Left ventricle myocardium inferior (tissue), 1 donor: ENCODE measurements at places on chromosomes 2 and 18. TPM values are rescaled to one million over a fixed set of nuclear protein-coding genes. Genes with fewer than 3 reads are reported as not detected.

The GPAT2 gene
- 5.3 TPM for total RNA-seq

The CCDC74B gene
- 0.44 TPM for total RNA-seq

The L3MBTL4 gene
- total RNA-seq = 3.5 TPM

The APOB gene
- 9.1 TPM for total RNA-seq

The ACMSD gene
- total RNA-seq = not detected

The PLGLB1 gene
- 2.4 TPM for total RNA-seq

The MYCN gene
- total RNA-seq = 0.38 TPM

The CDH19 gene
- 13.0 TPM for total RNA-seq

DNA sequence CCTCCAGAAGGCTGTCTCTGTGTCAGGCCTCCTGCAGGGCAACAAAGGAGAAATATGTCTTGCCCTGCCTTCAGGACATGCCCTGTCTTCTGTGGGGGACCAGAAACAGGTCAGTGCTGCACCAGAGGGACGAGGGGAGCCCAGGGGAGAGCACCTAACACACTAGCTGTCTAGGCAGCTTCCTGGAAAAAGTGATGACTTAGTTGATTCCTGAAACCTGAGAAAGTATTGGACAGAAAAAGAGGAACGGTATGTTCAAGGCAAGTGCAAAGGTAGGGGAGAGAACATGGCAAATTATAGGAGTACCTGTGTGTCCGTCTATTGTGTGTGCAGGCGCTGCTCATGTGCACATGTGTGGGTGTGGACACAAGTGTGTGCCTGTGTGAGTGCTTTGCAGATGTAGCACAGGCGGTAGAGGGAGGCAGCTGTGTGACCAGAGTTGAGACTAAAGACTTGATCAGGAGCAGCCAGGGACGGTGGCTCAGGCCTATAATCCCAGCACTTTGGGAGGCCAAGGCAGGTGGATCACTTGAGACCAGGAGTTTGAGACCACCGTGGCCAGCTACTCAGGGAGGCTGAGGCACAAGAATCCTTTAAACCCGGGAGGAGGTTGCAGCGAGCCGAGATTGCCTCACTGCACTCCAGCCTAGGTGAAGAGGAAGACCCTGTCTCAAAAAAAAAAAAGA lies 119.5 kb downstream of the GYPC start:
- H3K4me1 ChIP-seq = peaks cover 14% of the 10 kb centered on the region
- no peak for DNase-seq
- no peaks in the 10 kb centered on the region for H3K36me3 ChIP-seq
- H3K27me3 ChIP-seq = peaks cover 22% of the 10 kb centered on the region

- no peak overlapping the region for H3K4me3 ChIP-seq
- DNase-seq = no peak
- peaks cover 8% of the 10 kb centered on the region for H3K4me1 ChIP-seq
- H3K27me3 ChIP-seq = no peaks in the 10 kb centered on the region
Observed at GRCh38 chr2:221293949-221294742, 278.0 kb downstream of the EPHA4 start.

- DNase-seq = peak; percentile 35
- no peaks in the 10 kb centered on the region for H3K4me1 ChIP-seq
- H3K4me3 ChIP-seq = no peak overlapping the region
- no peaks in the 10 kb centered on the region for H3K27me3 ChIP-seq
- no peaks in the 10 kb centered on the region for H3K36me3 ChIP-seq
Observed at GRCh38 chr2:210546424-210547208, 9.8 kb upstream of the CPS1 start.

DNA sequence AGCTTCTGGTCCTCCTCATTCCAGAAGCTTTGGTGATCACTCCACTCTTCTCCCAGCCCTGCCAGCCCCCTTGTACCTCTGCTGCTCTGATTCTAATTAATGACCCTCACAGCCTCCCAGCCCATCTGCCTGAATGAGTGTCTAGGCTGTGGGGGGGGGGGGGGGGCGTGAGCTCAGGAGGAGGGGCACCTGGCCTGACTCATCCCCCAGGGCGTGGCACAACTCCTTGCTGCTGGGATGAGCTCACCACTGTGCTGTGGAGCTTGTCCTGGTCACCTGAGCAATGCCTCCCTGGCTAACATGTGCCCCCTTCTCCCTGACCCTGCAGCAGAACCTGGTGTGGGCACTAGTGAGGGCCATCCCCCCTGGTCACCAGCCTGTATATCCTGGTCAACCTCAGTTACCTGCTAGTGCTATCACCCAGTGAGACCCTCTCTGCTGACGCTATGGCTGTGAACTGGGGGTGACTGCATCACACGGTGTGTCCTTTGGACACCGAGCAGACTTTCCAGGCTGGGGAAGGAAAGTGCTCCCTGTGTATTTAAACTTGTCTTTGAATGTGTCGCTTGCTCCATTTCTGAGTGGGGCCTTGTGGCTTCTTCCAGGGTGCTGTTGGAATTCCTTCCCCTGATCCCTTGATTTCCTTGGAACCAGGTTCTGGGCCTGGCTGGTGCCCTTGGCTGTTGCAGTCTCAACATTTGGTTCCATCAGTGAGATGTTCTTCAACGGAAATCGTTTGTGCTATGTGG lies 41.5 kb upstream of the PUM2 start:
- no peaks in the 10 kb centered on the region for H3K4me1 ChIP-seq
- H3K27me3 ChIP-seq = peaks cover 12% of the 10 kb centered on the region
- no peak for DNase-seq

- no peak overlapping the region for H3K4me3 ChIP-seq
- no peaks in the 10 kb centered on the region for H3K4me1 ChIP-seq
- H3K36me3 ChIP-seq = no peaks in the 10 kb centered on the region
Observed at GRCh38 chr2:68741238-68741637, 6.6 kb downstream of the ARHGAP25 start.

- H3K4me3 ChIP-seq = no peak overlapping the region
- no peak overlapping the region for H3K27ac ChIP-seq
- H3K4me1 ChIP-seq = no peaks in the 10 kb centered on the region
- no peak for DNase-seq
- no peaks in the 10 kb centered on the region for H3K27me3 ChIP-seq
- H3K36me3 ChIP-seq = no peaks in the 10 kb centered on the region
Observed at GRCh38 chr2:160934991-160935390, 225.2 kb upstream of the TANK start.

DNA sequence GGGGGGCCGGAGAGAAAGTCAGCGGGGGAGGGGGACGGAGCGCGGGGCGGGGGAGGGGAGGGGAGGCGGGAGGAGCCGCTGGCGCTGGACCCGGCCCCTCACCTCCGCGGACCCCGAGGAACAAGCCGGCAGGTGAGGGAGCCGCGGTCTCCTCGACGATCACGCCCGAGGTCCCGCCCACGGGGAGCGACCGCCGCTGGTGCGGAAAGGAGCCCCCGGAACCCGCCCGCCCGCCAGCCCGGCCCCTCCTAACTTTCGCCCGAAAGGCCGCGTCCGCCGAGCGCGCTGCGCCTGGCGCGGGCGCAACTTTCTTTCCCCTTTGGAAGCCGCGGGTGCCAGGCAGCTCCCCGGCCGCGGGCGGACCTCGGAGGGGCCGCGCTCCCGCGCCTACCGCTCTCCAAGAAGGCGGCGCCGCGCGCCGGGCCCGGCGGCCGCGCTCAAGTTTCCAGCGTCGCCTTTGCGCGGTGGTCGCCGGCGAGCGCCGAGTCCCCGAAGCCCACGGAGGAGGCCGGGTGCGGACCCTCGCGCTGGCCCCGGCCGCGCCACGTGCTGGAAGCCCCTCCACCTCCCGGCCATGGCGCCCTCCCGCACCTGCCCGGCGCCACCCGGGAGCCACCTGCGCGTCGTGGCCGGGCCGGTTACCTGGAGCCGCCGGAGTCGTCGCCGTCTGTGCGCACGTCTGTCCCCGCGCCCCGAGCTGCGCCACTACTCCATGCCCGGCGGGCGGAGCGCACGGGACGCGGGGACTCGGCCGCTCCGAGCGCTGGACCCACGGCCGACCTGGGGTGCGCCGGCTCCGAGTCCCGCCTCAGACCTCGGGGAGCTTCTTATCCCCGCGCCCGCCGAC lies at the start of gene ALKAL2:
Gene ALKAL2 (minus strand): TSS at position 181 of the 847 bp plus-strand sequence. CDS start 256 bp downstream, outside the sequence.
- DNase-seq = no peak
- H3K27me3 ChIP-seq = peaks cover 60% of the 10 kb centered on the region
- no peak within 1 kb of the TSS for H3K27ac ChIP-seq
- peaks cover 29% of the 10 kb centered on the region for H3K4me1 ChIP-seq
- H3K4me3 ChIP-seq = peak within 1 kb of the TSS; percentile 67

DNA sequence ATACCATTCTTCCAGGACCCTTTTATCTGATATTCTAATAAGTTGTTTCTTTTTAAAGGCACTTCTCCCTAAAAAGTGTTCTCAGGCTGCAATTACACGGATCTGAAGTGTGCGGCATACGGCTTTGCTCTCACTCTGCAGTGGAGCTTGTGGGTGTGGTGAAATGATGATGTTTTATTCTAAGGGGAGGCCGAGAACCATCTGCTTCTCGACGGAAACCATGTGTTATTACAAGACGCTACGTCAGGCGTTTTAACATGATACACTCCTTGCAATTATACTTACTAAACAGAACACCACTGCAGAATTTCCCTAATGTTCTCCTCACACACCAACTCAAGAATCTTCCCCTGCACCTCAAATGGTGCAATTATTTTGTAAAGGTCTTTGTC lies 34.9 kb upstream of the CTDP1 start:
- H3K36me3 ChIP-seq = no peaks in the 10 kb centered on the region
- peaks cover 5% of the 10 kb centered on the region for H3K4me1 ChIP-seq
- peaks cover 40% of the 10 kb centered on the region for H3K27me3 ChIP-seq
- no peak for DNase-seq

DNA sequence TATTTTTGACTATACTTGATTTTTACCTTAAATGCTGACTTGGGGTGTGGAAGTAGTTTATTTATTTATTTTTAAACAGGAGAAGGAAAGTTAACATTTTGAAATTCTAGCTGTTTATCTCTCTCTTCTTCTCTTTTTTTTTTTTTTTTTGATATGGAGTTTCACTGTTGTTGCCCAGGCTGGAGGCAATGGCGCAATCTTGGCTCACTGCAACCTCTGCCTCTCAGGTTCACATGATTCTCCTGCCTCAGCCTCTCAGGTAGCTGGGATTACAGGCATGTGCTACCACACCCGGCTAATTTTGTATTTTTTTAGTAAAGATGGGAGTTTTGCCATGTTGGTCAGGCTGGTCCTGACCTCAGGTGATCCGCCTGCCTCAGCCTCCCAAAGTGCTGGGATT lies 11.1 kb downstream of the WDR43 start:
- no peak overlapping the region for H3K4me3 ChIP-seq
- peaks cover 8% of the 10 kb centered on the region for H3K4me1 ChIP-seq
- no peak overlapping the region for H3K27ac ChIP-seq
- peaks cover 57% of the 10 kb centered on the region for H3K36me3 ChIP-seq
- no peak for DNase-seq

- H3K27ac ChIP-seq = no peak overlapping the region
- no peak for DNase-seq
- no peak overlapping the region for H3K4me3 ChIP-seq
- no peaks in the 10 kb centered on the region for H3K27me3 ChIP-seq
- H3K36me3 ChIP-seq = no peaks in the 10 kb centered on the region
Observed at GRCh38 chr2:103814016-103814415, 1039.9 kb upstream of the POU3F3 start.

GRCh38 chr2:176178038-176178756 lies 10.3 kb upstream of the HOXD1 start:
- H3K4me1 ChIP-seq = peaks cover 21% of the 10 kb centered on the region
- DNase-seq = no peak
- H3K27me3 ChIP-seq = peaks cover 100% of the 10 kb centered on the region
- peak overlapping the region; percentile 55 for H3K4me3 ChIP-seq
- H3K36me3 ChIP-seq = no peaks in the 10 kb centered on the region
- H3K27ac ChIP-seq = peak overlapping the region; percentile 30

- no peak for DNase-seq
- H3K4me3 ChIP-seq = no peak overlapping the region
- no peaks in the 10 kb centered on the region for H3K36me3 ChIP-seq
- peaks cover 14% of the 10 kb centered on the region for H3K4me1 ChIP-seq
Observed at GRCh38 chr2:136375017-136375901, 257.3 kb upstream of the CXCR4 start.

DNA sequence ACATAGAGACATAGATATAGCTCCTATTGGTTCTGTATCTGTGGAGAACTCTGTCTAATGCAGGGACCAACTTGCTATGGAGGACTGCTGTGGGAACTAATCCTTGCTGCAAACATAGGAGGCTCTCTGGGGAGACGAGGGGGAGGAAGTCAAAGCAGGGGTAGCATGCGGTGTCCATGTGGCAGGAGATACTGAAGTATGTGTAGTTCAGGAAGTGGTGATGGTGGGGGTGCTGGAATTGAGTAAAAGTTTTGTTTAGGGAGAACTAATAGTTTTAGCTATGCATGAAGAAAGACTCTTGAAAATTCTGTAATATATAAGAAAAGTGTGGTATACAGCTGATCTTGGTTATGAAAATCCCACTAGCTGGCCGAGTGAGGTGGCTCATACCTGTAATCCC lies 62.0 kb downstream of the ANKRD44 start:
- no peaks in the 10 kb centered on the region for H3K36me3 ChIP-seq
- peaks cover 5% of the 10 kb centered on the region for H3K4me1 ChIP-seq
- H3K4me3 ChIP-seq = no peak overlapping the region
- no peak for DNase-seq
- H3K27ac ChIP-seq = no peak overlapping the region

- H3K27me3 ChIP-seq = no peaks in the 10 kb centered on the region
- H3K4me3 ChIP-seq = no peak overlapping the region
- H3K27ac ChIP-seq = peak overlapping the region; percentile 38
- H3K36me3 ChIP-seq = no peaks in the 10 kb centered on the region
- H3K4me1 ChIP-seq = peaks cover 15% of the 10 kb centered on the region
Observed at GRCh38 chr2:73418343-73418742, 32.7 kb downstream of the ALMS1 start.

DNA sequence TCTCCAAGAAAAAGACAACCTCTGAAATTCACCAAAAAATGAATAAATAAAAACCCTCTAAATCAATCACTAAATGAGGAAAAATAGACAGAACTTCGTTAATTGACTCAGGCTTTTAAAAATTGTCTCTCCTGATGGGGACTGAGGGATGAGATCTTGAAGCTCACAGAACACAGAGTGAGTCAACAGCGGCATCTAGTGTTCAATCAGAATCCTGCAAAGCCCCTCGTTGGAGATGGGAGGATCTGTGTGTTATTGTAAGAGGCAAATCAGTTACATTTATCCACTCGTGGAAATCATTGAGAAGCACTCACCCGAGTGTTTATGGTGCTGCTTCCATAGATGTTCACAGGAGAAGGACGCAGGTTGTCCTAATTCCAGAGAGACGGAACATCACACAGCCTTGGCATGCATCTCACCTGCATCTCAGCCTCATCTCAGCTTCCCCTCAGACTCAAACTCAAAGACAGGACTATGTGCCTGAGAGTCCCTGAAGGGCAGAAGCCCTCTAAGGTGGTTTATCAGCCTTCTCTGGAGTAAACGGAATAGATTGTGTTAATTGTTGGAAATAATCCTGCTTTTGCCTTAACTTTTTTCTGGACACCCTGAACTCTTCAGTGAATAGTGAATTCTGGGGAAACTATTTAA lies 82.0 kb downstream of the MREG start:
- H3K4me3 ChIP-seq = no peak overlapping the region
- no peaks in the 10 kb centered on the region for H3K4me1 ChIP-seq
- H3K27me3 ChIP-seq = peaks cover 15% of the 10 kb centered on the region
- no peaks in the 10 kb centered on the region for H3K36me3 ChIP-seq
- no peak overlapping the region for H3K27ac ChIP-seq

GRCh38 chr2:135257383-135258090 lies 205.4 kb downstream of the RAB3GAP1 start:
- H3K27ac ChIP-seq = no peak overlapping the region
- H3K4me3 ChIP-seq = no peak overlapping the region
- no peaks in the 10 kb centered on the region for H3K4me1 ChIP-seq
- H3K36me3 ChIP-seq = no peaks in the 10 kb centered on the region
- no peak for DNase-seq
